ENCODE measurements at places on chromosomes 7 and 10.

- DNase-seq, result no peak
Observed at GRCh38 chr7:37432281-37432920, 16.3 kb downstream of the ELMO1 start.

DNA sequence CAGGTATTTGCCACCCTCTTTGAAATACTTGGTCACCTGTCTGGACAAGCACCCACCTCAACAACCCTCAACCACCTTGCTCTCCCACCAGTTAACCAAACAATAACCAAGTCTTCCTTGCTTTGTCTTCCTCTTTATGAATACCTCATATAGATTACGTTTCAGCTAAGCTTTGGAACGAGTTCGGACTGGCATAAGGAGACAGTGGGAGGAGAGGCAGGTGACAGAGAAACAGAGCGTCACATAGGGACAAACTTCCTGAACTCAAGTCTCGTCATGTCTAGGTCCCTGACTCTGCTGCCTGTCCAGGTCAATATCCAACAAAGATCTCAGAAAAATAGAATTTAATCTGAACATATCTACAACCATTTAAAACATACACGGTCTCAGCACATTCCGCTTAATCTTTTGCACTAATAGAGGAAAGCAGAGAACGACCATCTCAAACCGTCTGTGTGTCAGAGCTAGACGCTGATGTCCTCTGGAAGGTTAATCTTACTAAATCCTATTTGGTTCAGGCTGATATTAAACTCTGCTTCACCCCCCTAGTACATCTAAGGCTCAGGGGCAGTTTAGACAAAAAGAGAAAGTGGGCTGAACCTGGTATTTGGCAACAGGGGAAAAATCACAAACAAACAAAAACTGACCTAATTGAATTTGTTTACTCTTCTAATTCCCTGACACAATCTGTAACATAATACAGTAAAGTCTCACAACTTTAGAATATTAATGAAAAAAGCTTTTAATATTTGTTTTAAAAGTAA lies 26.4 kb upstream of the SVOPL start:
- no peak for DNase-seq

DNA sequence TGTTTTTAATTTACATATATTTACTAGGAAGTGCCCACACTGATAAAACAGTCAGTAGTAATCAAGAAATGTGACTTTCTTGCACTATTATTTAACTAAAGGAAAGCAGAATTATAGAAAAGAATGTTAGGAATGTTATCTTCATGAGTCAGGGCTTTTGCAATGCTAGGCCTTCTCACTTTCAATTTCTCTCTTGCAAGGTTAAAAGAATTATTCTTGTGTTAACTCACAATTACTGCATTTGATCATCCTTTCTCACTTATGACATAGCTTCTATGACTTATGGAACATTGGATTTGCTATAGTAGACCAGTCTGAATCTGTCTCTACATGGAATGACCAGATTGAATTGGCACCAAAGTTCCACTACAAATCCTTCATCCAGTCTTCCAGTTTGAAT lies 192.4 kb downstream of the SDK1 start:
- DNase-seq, result peak; percentile 7

DNA sequence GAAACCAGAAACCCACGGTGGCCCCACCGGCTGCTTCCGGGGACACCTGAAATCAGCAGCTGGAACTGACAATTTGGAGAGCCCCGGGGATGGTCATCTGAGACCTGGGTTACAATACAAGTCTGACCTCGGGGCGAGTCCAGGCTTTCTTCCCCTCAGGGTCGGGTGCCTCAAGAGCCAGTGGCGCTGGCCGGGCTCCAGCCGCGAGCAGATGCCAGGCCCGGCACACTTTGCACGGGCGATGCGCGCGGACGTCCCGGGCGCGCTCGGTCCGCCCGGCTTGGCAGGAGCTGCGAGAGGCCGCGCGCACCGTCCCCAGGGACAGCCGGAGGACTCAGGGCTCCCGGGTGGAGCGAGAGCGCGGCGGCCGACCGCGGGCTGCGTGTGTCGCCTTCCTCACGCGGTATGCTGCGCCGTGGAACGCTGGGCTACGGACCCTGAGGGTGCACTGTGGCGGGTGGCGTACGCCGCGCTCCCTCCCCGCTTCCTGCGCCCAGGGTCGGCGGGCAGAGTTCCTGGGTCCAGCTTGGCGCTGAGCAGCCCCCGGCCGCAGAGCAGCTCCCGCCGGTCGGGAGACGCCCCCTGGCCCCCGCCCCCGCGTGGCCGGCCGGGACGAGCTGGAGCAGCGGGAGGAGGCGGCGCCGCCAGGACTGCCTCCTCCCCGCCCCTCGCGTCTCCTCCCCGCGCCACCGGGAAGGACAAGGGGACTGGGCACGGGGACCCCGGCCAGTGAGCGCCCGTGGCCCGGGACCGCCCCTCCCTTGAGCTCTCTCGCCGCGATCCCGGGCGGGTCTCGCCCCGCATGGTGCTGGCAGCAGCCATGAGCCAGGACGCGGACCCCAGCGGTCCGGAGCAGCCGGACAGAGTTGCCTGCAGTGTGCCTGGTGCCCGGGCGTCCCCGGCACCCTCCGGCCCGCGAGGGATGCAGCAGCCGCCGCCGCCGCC lies at the start of gene RBM20:
Gene RBM20, plus strand, starts transcription at position 684 of the 945 bp plus-strand sequence. Its CDS starts 119 bp downstream, at position 803.
- no peak for DNase-seq

GRCh38 chr10:93850031-93851015 lies 43.5 kb upstream of the SLC35G1 start:
- DNase-seq, result no peak

- DNase-seq, result no peak
Observed at GRCh38 chr7:111164442-111164841, 73.5 kb downstream of the LRRN3 start.

DNA sequence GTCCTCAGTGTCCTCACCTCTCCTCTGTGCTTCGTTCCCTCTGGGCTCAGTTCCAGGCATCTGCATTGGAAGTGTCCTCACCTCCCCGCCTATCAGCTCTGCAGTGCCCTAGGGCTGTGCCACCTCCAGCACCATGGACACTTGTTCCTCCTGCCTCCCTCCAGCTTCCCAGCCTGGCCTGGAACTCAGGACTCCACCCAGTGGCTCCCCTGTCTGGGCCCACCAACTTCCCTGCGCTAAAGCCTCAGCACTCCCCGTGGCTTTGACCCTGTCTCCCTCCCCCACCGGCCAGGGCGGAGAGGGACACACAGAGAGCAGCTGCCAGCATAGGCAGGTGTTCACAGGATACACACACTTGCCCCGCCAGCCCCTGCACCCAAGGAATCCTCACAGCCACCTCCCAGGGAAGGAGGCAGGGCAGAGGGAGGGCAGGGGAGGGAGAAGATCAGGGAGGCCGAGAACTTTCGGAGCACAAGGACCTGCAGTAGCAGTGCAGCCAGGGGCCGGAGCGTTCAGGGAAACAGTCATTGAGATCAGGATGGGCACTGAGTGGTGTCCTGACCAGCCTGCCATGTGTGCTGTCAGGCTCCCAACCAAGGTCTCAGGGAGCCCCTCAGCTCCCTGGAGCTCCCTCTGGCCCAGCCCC lies 31.3 kb downstream of the ANXA8 start:
- no peak for DNase-seq

DNA sequence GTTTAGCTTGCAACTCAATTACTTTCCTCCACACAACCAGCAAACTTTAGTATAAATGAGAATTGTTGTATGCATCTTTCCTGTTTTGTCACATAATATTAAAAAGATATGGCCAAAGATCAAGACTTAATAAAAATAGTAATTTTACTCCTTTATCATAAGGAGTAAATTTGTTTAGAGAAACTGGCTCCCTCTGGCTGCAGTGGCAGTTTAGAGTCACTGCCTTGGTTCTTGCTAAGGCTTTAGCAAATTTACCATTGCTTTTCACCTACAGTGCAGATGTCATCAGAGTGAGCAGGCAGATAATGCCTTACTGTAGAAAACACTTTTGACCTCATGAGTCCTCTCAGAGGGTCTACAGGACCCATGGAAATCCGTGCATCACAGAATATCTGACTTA lies 2.6 kb downstream of the PRPF18 start:
- DNase-seq, result no peak

DNA sequence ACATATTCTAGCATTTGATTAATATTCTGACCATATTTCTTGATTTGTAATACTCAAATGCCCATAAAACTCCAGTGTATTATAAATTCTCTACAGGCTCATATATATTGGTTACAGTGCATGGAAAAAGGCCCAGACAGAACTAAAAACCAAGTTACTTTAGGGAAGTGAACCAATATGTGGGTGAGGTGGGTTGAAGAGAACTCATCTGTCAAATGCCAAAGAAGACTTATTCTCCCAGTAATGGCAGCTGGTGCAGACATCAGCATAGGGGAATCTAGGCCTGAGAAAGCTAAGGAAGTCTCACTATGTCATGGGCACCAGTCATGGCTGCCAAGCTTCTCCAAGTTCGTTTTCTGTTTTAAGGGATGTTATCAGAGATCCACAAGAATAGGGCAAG lies 30.6 kb downstream of the ZNF248 start:
- DNase-seq, result no peak

DNA sequence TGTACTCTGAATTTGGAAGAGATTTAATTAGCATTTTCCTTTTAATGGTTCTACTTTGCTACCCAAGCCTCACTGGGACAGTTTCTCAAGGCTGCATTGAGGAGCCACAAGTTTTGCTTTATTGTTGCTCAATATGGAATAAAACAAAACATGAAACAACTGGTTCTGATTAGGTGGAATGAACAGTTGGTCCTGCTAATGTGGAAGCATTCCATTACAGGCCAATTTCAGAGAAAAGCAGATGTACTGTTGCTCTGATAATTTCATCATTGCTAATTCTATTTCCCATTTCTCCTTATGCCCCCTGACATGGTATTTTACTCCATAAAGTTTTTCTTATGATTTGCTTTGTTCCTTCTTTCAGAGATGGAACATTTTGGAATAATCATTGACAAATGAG lies 66.0 kb upstream of the PAPSS2 start:
- DNase-seq, result no peak

- DNase-seq, result peak; percentile 42
Observed at GRCh38 chr7:23184709-23185359, 3.0 kb downstream of the NUP42 start.

GRCh38 chr10:13938950-13939349 lies 352.2 kb downstream of the PRPF18 start:
- DNase-seq, result no peak

DNA sequence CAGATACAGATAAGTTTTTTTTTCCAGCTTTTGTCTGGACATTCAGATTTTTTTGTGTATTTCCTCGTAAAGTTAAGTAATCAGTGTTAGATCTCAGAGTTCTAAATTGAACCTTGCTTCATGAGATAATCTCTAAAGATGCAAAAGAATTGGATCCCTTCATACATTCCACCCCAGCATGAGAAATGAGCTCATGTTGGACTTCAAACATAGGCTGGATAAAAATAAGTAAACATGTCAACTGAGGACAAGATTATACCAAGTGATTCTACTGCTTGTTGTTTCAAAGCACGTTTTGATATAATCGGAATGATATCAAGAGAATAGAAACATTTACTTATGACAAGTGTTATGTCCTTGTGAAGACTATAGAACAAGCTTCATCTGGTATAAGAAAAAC lies 117.0 kb upstream of the DKK1 start:
- DNase-seq, result no peak

DNA sequence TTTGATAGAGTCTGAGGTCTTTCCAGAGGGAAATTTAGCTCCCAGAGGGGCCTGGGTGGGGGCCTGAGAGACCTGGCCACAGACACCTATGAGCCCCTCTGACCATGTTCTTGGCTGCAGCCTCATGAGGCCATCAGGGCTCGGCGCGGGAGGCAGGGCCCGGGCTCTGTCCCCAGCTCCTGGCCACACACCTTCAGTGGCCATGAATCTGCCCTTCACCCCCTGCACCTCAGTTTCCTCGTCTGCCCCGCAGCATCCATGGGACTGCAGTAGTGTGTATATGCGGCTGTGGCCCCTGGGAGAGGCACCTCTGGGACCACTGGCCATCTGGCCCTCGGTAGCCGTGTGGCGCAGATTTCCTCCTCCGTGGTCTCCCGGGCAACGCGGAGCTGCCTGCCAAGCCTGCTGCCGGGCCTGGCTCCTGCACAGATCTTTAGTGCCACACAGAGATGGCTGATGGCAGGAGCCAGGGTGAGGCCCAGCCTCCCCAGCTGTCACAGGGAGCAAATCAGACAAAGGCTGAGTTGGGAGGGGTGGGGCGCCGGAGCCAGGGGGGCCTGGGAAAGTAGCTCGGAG lies 23.6 kb upstream of the ADCYAP1R1 start:
- DNase-seq, result no peak

DNA sequence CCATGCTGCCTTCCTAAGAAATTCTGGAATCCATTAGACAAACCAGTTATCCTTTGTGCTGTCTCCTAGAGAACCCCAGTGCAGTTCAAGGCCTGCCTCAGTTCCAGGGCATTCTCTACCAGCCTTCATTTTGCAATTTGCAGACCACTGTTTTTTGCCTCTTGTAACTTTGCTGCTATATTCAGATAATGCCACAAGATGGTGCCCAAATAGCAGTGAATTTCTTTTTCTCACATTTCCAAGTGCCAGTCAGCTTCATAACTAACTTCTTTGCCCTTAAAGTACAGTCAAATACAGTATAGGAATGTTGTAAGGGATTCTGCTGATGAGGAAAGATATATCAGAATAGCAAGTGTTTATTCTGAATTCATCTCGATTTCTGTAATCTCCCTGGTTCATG lies 25.2 kb downstream of the LOXL4 start:
- DNase-seq, result no peak

GRCh38 chr7:49644396-49645166 lies 128.9 kb upstream of the VWC2 start:
- DNase-seq, result no peak

DNA sequence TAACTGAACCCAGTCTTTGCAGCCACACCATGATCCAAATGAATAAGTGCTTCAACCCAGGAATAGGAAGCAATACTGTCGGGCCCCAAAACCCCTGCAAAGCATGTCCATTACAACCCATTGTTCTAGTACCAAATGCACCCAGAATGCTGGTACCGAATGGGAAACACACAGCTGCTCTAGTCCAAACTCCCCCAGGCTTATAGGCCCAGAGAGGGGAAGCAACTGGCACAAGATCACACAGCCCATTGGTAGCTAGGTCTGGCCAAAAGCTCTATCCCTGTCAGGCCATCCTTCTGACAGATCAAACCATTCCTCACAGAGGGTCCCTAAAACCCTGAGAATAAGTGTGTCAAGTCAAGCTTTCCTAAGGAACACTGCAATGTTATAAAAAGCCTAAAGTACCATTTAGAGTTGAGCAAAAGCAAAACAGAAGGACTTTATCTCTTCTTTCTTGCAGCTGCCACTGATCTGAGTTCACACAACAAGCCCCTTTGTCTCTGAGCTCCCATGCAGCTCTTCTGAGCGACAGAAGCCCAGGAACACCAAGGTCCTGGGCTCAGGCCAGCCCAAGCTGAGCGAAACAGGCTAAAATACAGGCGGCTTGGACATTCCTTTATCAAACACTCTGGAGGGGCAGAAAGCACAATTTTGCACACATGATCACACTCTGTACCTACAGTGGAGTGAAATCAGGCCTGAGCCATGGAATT lies 116.7 kb downstream of the SGMS1 start:
- no peak for DNase-seq

DNA sequence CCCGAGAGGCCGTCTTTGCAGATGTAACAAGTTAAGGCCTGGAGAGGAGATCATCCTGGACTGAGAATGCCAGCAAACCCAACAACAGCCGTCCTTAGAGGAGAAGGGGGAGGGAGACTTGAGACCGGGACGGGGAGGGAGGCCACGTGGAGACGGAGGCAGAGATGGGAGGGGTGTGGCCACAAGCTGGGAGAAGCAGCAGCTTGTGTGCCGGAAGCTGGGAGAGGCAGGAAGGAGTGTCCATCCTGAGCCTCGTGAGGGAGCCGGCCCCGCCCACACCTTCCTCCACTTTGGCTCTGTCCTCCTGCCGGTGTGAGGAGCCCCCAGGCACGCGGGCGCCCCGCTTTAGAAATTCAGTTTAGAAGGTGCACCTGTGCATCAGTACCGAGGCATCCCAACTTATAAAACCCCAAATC lies 95.7 kb downstream of the DNAJB6 start:
- peak; percentile 13 for DNase-seq

- no peak for DNase-seq
Observed at GRCh38 chr7:75967055-75967454, 27.3 kb downstream of the TMEM120A start.
